ENCODE measurements at places on chromosomes 2 and 18.

- DNase-seq = no peak
Observed at GRCh38 chr2:101682311-101682710, 15.2 kb upstream of the MAP4K4 start.

- no peak for DNase-seq
Observed at GRCh38 chr2:38610851-38611801, 8.4 kb upstream of the HNRNPLL start.

- DNase-seq = no peak
Observed at GRCh38 chr2:99877963-99878362, 264.4 kb downstream of the AFF3 start.

- DNase-seq = no peak
Observed at GRCh38 chr18:46424898-46425297, 232.1 kb downstream of the LOXHD1 start.

GRCh38 chr2:88216641-88217040 is 46.5 kb downstream of the THNSL2 start:
- no peak for DNase-seq
